ENCODE measurements at places on chromosomes 7 and 10.
A peak's percentile ranks its signal among the peaks of the same experiment; 100 is the strongest.

GRCh38 chr7:15504351-15504750 lies 57.5 kb downstream of the AGMO start:
- no peaks in the 10 kb centered on the region for H3K36me3 ChIP-seq
- no peak for DNase-seq
- H3K27me3 ChIP-seq, result no peaks in the 10 kb centered on the region
- no peaks in the 10 kb centered on the region for H3K4me1 ChIP-seq

DNA sequence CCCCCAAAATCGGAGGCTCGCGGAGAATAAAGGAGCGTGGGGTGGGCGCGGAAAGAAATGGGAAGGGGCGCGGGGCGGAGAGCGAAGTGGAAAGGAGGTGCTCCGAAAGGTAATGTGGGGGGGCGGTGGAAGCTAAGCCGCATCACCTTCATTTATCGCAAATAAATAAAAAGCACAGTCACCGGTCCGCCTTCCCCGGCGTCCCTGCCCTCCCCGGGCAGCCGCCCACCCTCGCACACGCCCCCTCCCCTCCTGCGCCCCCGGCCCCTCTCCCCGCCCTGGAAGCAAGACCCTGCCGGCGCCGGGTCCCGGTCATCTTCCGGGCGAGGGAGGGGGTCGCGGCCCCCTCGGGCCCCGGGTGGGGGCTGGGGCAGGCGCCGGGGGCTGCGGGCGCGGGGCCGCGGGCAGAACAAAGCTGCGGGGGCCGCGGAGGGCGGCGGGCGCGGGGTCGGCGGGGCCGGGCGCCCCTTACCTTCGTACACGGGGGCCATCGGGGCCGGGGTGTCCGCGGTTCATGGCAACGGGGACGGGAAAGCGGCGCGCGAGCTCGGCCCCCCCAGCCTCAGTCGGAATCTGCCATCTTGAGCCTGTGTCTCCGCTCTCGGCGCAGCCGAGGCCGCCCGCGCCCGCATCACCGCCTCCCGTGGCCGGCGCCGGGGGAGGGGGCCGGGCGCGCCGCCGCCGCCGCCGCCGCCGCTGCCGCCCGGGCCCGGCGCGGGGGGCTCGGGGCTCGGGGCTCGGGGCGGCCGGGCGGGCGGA lies 486 bp downstream of the HIPK2 start:
- peak overlapping the region; percentile 55 for H3K4me3 ChIP-seq
- H3K36me3 ChIP-seq, result no peaks in the 10 kb centered on the region
- H3K27ac ChIP-seq, result peak overlapping the region; percentile 62
- DNase-seq, result peak; percentile 75
- peaks cover 30% of the 10 kb centered on the region for H3K27me3 ChIP-seq

GRCh38 chr10:15141136-15142054 lies 27.1 kb downstream of the NMT2 start:
- no peaks in the 10 kb centered on the region for H3K4me1 ChIP-seq
- no peaks in the 10 kb centered on the region for H3K27me3 ChIP-seq
- H3K27ac ChIP-seq, result no peak overlapping the region
- no peak for DNase-seq
- H3K36me3 ChIP-seq, result peaks cover 2% of the 10 kb centered on the region

DNA sequence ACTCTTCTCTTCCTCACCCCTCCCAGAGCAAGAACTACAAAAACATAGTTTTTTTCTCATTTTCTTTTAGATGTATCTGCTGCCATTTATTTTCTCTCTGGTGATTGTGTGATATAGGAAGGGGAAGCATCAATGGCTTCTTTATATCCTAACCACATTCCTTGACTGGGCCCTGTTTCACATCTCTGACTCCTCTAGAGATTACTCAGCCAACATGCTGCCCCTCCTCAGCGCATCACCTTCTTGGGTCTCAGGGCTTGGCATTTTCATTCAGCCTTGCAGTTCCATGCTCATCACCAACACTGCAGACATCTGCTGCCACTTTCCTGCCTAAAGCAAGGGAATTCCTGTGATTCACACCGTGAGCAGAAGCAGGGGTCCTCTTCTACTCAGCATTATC lies 705.5 kb downstream of the AUTS2 start:
- H3K27ac ChIP-seq, result no peak overlapping the region
- no peak for DNase-seq
- H3K36me3 ChIP-seq, result no peaks in the 10 kb centered on the region
- no peaks in the 10 kb centered on the region for H3K4me1 ChIP-seq

DNA sequence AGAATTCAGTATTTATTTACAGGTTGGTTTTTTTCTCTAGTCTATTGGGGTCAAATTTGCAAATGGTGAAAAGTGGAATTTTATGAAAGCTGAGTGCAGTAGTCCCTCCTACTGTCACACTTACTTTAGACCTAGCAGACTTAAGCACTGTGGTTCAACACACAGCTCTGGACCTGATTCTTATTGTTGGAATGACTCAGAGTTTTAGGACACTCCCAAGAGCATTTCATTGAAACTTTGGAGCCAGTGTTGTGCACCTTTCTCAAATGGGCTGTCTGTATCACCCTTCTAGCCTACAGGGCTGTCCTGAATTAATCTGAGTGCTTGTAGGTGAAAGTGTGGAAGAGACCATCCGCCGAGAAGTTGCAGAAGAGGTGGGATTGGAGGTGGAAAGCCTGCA lies 16.1 kb downstream of the NUDT13 start:
- no peak overlapping the region for H3K4me3 ChIP-seq
- no peak for DNase-seq
- H3K36me3 ChIP-seq, result peaks cover 59% of the 10 kb centered on the region
- no peaks in the 10 kb centered on the region for H3K27me3 ChIP-seq
- no peak overlapping the region for H3K27ac ChIP-seq

All from K562 (cell line).